ENCODE measurements at places on chromosomes 2 and 18. TPM values are rescaled to one million over a fixed set of nuclear protein-coding genes. Genes with fewer than 3 reads are reported as not detected.

CFC1 gene
- polyA plus RNA-seq, result not detected

PMAIP1 gene
- polyA plus RNA-seq, result 168 TPM

RFTN2 gene
- polyA plus RNA-seq, result not detected

TDRD15 gene
- polyA plus RNA-seq, result not detected

PLB1 gene
- 0.56 TPM for polyA plus RNA-seq

TTC27 gene
- 30.0 TPM for polyA plus RNA-seq

GNAL gene
- polyA plus RNA-seq, result 0.13 TPM

ABCG5 gene
- not detected for polyA plus RNA-seq

CIB4 gene
- not detected for polyA plus RNA-seq

DNA sequence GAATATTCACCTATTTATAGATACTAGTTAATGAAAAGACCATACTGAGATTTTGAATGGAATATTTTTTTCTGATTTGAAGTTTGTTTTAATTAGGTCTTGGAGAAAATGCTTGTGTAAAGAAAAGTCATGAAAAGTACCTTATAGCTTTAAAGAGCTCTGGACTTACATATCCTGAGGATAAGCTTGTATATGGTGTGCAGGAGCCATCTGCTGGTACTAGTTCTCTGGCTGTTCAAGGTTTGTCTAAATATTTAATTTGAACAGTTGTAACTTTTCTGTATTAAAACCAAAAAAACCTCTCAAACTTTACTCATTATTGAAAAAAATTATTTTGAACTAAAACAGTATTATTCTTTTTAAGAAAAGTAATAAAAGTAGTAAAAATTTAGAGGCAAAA, 50.1 kb downstream of the UBR3 start:
- DNase-seq, result no peak

GRCh38 chr2:73101626-73102256, 11.0 kb downstream of the RAB11FIP5 start:
- DNase-seq, result no peak

- DNase-seq, result no peak
These were observed 31.6 kb upstream of the WDR75 start for GRCh38 chr2:189409647-189410046.

DNA sequence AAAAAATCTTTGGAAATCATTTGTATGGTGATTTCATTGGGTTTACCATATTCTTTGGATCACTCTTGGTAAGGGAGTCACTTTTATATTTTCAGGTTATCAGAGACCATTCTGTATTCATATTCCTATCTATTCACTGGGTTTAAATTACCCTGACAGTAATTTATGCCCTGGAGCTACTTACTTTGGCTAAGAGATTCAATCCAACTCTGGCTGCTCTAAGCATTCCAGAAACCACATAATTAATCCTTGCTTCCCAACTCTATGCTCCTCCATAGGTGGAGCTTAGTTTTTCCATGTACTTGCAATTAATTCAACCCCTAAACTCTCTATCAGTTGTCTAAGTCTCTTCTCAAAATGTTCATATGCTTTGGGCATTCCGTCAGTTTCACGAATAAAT, 336.3 kb downstream of the AGPS start:
- no peak for DNase-seq

DNA sequence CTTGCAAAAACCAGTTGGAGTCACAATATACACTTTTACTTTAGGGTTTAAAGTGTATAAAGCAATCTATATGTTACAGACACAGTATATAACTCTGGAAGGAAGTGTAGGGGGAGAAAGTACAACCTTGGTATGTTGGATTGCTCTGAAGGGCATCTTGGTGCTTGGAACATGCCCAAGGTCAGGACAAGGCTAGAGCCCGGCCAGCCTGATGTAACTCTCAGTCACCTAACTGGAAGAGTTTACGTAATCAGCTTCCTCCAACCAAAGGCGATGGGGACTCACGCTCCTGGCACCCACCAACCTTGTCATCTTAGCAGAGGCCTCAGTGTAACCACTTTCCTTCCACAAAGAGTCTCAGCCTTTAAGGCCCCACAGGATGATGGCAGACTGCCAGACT, 181.1 kb upstream of the ACAA2 start:
- DNase-seq, result no peak

DNA sequence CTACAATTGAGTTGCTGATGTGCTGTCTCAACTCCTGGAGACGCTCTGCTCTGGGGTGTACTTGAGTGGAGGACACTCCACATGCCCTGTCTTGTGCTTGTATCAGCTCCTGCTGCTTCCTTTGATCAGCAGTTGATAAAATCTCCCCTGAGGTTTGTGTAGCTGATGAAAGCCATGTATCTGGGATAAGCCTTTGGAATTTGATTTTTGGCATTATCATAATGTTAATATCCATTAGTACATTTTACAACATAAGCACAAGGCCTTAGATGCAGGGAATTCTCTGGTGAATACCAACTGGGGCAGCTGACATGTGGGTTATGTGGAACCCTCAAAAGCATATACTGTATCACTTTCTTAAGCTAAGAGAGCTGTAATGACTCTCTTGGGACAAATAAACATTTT, 222.7 kb upstream of the ITGA4 start:
- no peak for DNase-seq

- no peak for DNase-seq
These were observed 19.1 kb downstream of the EFHD1 start for GRCh38 chr2:232652505-232652851.

DNA sequence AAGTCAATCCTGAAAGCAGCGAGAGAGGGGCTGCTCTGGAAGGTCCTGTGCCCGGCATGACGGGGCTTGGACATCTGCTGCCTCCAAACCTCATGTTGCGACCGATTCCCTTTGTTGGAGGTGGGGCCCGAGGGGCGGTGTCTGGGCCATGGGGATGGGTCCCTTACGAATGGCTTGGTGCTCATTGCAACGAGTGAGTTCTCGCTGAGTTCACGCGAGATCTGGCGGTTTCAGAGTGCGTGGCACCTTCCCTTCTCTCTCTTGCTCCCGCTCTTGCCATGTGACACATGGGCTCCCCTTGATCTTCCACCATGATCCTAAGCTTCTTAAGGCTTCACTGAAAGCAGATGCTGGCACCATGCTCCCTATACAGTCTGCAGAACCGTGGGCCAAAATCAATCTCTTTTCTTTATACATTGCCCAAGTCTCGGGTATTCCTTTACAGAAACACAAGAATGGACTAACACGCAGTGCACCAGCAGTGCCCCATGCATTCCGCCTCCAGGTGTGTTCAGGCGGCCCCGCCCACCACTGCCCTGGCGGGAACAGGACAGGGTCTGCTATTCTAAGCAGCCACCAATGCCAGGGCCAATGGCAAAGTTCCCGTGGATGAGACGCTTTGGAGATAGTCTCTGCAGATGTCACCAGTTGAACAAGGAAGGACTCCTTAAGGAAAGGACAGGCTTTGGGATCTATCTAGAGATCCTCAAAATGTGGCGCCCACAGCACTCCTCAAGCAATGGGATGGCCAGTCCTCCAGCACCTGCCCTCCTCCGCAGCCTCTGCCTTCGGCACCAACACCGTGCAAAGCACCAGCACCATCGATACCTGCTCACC, 63.4 kb downstream of the ZNF516 start:
- no peak for DNase-seq

DNA sequence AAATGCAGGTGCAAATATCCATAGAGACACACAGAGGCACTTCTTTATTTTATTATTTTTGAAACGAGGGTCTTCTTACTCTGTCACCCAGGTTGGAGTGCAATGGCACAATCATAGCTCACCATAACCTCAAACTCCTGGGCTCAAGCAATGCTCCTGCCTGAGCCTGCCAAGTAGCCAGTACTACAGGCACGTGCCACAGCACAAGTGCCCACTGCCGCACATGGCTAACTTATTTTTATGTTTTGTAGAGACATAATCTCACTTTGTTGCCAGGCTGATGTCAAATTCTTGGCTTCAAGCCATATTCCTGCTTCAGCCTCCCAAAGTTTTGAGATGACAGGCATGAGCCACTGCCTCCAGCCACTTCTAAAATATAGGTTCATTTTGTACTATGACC, 537.6 kb downstream of the THSD7B start:
- no peak for DNase-seq

- DNase-seq, result no peak
These were observed 57.7 kb downstream of the METTL4 start for GRCh38 chr18:2513616-2514015.

- no peak for DNase-seq
These were observed at the start of gene CNTNAP5 for GRCh38 chr2:124025171-124025580. CNTNAP5 (plus strand) TSS chr2:124025287; CDS start chr2:124025651, 364 bp downstream.

DNA sequence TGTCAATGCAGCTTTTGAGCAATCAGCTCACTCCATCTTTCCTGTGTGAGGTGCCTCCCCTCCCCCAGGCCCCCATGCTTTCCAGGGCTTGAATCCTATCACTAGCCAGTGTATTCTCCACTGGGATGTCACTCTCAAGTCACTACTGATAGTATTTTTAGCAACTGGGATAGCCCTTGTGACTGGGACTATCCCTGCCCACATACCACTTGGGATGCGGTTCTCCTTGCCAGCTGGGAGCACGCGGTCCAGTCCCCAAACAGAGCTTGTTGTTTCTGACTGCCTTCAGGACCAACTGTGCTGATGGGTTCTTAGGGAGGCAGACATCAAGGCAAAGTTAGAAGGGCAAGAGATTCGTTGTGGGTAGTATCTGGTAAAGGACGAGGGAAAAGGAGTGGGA, 134.9 kb downstream of the FAM161A start:
- DNase-seq, result no peak

GRCh38 chr2:6800553-6800952, 65.2 kb downstream of the CMPK2 start:
- no peak for DNase-seq

All from naive B cell (primary cell).